ENCODE measurements at places on chromosomes 12 and 14.

- DNase-seq: no peak
Measured at GRCh38 chr12:127526925-127527324, 740.0 kb upstream of the TMEM132C start.

- DNase-seq: no peak
Measured at GRCh38 chr14:72800848-72801370, 93.0 kb downstream of the DPF3 start.

- DNase-seq: no peak
Measured at GRCh38 chr12:109020146-109020795, 597 bp downstream of the SVOP start.

GRCh38 chr12:67827820-67828383 lies 161.3 kb upstream of the IFNG-AS1 start:
- DNase-seq: no peak

GRCh38 chr12:28814246-28814645 lies 334.8 kb upstream of the FAR2 start:
- DNase-seq: no peak

- DNase-seq: peak; percentile 82
Measured at GRCh38 chr14:68669603-68670358, 123.1 kb downstream of the ZFP36L1 start.

- DNase-seq: no peak
Measured at GRCh38 chr12:128793701-128794100, 30.1 kb downstream of the SLC15A4 start.

GRCh38 chr12:133233006-133233405 lies 2.7 kb downstream of the ANHX start:
- no peak for DNase-seq

DNA sequence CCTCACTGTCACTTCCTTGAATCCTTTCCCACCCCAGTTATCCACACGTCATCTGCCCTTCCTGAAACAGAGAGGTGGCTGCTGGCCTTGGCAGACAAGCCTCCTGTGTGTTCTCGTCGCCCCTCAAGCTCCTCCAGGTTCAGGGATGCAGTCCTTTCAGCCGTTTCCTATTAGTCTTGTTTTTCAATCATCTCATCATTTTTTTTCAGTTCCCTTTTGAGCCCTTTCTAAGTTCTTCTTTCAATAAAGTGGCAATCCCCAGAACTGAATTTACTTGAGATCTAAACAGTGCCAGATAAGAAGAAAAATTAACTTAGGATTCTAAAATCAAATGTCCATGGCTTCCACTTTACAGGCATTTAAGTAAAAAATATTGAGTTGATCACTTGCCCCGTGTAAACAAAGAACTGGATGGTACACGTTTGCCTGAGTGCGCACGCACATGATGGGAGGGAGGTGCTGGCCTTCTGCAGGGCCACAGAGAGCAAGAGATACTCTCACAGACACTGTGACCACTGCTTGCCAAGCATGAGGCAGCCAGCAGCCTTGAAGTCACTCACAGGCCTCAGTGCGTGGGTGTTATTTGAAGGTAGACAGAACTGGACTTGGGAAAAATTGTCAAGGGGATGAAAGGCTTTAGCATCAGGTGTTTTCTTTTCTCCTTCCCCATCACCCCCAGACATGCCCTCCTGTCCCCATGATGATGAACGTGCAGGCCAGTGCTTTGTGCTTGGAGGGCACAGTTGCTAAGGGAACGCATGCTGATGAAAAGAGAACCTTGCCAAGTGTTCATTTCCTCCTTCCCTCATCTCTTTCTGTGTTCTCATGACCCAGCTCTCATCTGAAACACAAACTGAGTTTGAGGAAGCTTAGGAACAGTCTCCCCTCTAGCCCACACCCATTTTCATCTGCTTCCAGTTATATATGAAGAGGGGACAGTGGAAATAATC lies 408.3 kb downstream of the EGLN3 start:
- no peak for DNase-seq

GRCh38 chr12:63863658-63864453 lies 19.4 kb downstream of the SRGAP1 start:
- no peak for DNase-seq

DNA sequence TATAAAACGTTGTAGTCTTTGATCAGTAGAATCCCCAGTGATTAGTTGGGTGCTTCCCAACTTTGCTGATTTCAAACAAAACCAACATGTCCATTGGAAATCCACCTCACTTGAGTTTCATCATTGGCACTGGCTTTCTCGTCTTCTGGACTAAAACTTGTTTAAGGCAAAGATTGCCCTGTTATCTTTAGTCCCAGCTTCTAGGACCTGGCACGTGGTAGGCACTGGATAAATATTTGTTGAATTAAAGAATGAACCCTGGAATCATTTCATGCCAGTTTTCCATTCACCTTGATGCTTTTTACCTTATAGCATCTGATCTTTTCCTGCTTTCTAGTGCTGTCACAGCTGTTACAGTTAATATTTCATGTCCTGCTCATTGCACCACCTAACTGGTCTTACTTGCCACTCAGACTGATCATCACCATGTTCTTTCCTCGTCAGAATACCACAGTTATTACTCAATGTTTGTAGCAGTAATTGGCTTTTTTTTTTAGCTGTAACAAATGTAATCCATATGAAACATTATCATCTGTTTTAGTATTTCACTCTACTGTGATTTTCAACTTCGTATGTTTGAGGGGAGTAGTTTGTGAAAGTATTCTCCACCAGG lies 7.3 kb upstream of the C12orf50 start:
- DNase-seq: no peak

- DNase-seq: peak; percentile 89
Measured at GRCh38 chr14:50396631-50397389, at the start of gene CDKL1. Gene CDKL1, minus strand, starts transcription at chr14:50396881. Its CDS starts 1,013 bp downstream, at chr14:50395868.

- no peak for DNase-seq
Measured at GRCh38 chr12:2194571-2194970, 141.8 kb downstream of the CACNA1C start.

Data from lower leg skin (tissue), 4 donors.